ENCODE measurements at places on chromosomes 2 and 18. TPM values are rescaled to one million over a fixed set of nuclear protein-coding genes. Genes with fewer than 3 reads are reported as not detected.

DNA sequence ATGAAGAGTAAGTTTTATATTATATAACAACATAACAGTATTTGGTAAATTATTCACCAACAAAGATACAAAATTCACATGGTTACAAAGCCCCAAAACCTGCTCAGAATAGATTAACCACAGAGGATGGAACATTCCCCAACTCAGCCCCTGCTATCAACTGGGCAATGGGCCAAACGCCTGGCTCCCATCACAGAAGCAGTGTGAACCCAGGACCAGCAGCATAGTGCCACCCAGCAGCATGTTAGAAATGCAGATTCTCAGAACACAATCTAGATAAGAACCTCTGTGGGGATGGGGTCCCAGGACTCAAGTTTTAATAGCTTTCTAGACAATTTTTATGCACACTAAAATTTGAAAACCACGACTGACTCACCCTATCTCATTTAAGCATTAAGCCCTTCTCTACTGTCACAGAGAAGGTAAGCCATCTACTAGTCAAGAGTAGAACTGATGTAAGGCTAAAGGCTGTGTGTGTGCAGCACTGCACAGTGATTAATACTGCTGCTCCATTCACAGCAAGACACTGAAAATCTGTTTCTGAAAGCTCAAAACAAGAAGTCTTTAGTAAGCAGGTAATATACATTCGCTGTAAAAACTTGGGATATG, 15.2 kb downstream of the AFG3L2 start:
- DNase-seq = no peak

DNA sequence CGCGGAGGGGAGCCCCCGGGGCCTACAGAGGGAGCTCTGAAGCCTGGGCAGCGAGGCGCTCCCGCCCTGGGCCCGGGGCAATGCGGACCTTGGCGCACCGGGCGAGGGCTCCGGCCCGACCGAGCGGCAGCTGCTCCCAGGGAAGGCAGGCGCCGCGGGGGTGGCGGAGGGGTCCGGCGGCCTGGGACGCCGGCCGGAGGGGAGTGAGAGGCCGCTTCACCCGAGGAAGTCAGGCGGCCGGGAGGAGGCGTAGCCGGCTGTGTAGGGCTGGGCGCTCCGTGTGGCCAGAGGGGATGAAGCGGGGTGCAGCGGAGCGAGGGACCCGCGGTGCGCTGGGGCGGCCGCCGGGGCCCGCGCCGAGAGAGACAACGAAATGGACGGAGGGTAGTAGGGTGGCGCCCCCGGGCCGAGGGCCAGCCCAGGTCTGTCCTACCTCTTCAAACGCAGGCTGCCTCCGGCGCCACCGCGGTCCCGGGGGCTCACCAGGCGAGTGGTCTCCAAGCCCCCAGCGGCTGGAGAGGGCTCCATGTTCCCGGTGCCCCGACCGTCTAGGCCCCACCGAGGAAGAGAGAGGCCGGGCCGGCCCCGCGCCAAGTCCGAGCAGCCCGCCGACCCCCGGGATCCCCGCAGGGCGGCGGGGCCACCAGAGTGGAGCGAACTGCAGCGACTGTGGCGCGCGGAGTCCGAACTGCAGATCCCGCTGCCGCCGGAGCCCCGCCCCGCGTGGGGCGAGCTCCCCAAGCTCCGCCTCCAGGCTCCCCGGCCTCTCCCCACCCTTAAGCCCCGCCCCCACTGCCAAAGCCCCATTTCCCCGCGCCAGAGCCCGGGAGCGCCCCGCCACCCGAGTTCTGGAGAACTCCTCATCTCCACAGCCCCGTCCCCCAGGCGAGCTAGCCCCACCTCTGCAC, at the start of gene SLC30A3:
Gene SLC30A3, minus strand, starts transcription at position 669 of the 908 bp plus-strand sequence. Its CDS starts 141 bp downstream, at position 528.
- DNase-seq = no peak

- no peak for DNase-seq
Observed at GRCh38 chr2:121699421-121700333, 37.0 kb downstream of the NIFK start.

DNA sequence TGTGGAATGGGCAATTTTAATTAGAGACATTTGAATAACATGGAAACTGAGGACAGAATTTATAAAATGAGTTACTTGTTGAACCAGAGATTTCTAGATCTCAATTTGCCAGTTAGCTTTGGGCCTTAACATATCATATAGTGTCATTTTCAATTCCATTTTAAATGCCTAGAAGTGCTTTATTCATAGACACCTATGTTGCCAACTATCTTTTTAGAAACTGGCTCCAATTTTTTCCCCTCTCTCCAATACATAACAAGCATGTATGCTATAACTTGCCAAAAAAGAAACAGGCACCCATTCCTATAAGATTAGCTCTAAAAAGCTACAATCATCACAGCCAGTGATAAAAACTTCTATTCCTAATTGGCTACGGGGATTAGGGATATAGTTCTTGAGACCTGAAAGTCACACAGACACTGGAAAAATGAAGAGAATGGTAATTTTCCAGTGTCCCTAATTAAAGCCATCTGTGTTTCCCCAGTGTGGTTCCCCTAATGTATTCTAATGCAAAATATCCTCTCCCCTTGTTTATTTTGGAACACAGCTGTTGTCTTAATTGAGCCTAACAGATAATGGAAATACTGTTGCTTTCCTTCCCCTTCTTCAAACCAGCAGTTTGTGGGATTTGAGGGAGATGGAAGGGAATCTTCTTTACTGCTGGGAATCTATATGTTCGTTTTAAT, 205.5 kb upstream of the FSHR start:
- no peak for DNase-seq

DNA sequence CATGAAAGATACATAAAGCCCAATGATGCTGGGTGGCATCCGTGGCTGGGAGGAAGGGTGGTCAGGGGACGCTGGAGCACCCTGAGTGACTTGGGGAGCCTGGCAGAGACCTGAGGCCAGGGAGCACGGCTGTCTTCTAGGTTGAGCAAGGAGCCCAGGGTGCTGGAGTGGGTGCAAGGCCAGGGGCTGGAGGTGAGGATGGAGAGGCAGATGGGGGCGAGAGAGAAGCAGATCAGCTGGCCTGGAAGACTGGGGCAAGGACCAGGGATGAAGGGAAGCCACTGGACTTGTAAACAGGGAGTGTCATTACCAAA, 52.2 kb downstream of the FAM178B start:
- no peak for DNase-seq

LYPD6B gene
- total RNA-seq = not detected

DNA sequence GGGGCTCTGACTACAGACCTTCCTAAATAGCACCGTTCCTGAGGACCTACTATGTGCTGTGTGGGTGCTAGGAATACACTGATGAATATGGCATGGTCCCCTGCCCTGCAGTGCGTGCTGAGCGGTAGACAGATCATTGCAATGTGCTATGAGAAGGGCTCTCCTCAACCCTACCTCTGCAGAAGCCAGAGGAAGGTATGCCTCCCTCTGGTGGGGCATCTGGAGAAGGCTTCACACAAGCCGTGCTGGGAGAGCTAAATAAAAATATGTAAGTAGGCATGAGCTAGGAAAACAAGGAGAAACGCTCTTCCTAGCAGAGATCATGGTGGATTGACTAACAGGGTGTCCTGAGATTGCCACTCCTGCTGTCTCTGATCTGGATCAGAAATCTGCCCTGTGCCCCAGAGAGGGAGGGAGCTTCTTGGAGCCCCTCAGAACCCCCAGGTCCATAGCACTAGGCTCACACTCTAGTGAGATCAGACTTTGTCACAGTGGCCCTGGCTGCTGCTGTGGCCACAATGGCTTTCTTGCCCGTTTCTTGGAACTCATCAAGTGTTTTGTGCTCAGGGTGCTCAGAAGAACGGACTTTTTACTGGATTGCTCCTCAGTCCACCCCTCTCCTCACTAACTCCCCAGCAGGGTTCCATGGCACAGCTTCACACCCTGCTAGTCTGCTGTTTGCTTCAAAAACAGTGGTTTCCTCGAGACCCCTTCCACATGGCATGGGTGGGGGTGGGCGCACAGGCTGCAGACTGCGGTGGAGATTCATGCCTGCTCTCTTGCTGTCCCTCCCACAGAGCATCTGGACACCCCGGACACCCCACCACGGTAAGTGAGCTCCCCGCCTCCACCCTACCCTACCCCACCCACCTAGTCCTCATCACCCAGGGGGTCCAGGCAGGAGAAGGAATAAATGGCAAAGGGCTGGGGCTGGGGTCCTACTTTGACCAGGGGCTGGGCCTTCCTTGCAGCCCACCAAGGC, 14.2 kb downstream of the SIGLEC15 start:
- DNase-seq = no peak

- no peak for DNase-seq
Observed at GRCh38 chr2:54030396-54030741, 59.6 kb upstream of the PSME4 start.

CD226 gene
- total RNA-seq = 1.4 TPM

MC2R gene
- total RNA-seq = not detected

TXNDC9 gene
- 25.1 TPM for total RNA-seq

CNGA3 gene
- total RNA-seq = 1.1 TPM

RBM43 gene
- total RNA-seq = 3.7 TPM

GRCh38 chr18:58605027-58606020, 23.6 kb downstream of the ALPK2 start:
- no peak for DNase-seq

- DNase-seq = no peak
Observed at GRCh38 chr2:11411768-11412448, 54.1 kb downstream of the E2F6 start.

RASGRP3 gene
- total RNA-seq = 16.1 TPM

- DNase-seq = no peak
Observed at GRCh38 chr2:133143645-133144044, 424.6 kb downstream of the NCKAP5 start.

DNA sequence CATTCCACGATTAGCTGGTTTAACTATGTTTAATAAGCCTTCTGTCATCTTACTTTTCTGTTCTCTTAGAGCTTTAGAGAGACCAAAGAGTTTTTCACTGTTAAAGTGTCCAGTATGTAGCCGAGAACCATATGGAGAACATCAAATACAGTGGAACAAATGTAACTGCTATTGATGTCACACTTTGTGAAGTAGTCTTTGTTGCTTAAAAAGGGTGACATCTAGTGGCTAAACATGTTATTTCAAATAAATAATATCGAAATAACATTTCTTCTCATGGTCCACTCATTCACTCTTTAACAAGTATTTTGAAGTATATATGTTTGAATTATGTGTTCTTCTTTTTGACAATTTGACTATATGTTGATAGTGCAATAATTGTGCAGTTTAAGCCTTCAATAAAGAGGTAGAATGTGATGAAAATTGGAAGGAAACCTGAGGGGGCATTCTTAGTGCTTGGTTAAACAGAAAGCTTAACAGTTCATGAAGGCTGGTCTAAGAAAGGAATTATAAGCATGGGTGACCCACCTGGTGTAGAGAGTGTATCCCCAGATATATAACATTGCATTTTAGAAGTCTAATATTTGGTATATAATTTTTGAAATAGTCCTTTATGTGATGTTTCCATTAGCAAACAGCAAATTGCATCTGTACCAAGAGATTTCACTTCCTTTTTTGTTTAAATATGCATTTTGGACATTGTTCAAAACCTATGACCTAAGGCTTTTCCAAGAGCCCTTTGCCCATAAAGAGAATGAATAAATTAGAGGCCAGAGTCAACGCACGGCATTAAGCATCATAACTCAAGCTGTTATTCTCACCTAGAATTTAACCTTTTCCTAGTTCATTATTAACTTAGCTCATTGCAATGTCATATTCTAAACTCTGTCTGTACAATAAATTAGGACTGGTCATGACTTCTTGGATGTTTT, 112.1 kb downstream of the KYNU start:
- DNase-seq = no peak

GRCh38 chr2:212282671-212283261, 255.8 kb downstream of the ERBB4 start:
- no peak for DNase-seq

DNA sequence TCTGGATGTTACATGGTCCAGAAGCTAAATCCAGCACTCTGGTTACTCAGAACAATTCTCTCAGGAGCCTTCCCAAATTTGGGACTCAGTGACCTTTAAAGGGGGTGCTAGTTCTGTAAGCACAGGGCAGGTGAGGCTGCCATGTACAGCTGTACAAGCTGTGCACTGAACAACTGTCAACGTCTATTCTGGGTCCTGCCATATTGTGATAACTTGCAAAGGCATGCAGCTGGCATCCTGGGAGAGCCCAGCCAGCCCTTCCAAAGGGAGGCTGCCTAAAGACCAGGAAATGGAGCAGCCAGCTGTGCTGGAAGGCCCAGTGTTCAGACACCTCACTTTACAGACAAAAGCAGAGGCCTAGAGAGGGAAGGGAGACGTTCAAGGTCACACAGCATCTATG, 204.8 kb downstream of the KLHL29 start:
- peak; percentile 65 for DNase-seq
